NCI-H510A (cell line): ENCODE measurements at places on chromosomes 16 and 17.

DNA sequence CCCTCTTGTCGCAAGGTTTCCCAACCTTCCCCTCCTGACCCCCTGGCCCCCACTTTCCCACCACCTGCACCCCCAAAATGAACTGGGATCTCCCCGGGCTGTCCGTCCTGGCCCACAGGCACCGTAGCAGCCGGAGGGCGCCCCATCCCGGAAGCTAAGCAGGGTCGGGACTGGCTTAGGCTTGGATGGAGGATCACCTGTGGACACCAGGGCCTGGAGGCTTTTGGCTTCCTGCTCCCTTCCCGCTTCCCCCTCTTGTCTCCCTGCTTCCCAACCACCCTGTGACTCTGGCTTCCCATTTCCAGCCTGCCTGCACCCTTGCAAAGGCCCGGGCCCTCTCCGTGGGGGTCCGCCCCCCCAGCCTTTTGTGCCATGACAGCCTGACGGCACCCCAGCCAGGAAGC, 2291.3 kb downstream of the TP53TG3F start:
- DNase-seq: no peak

DNA sequence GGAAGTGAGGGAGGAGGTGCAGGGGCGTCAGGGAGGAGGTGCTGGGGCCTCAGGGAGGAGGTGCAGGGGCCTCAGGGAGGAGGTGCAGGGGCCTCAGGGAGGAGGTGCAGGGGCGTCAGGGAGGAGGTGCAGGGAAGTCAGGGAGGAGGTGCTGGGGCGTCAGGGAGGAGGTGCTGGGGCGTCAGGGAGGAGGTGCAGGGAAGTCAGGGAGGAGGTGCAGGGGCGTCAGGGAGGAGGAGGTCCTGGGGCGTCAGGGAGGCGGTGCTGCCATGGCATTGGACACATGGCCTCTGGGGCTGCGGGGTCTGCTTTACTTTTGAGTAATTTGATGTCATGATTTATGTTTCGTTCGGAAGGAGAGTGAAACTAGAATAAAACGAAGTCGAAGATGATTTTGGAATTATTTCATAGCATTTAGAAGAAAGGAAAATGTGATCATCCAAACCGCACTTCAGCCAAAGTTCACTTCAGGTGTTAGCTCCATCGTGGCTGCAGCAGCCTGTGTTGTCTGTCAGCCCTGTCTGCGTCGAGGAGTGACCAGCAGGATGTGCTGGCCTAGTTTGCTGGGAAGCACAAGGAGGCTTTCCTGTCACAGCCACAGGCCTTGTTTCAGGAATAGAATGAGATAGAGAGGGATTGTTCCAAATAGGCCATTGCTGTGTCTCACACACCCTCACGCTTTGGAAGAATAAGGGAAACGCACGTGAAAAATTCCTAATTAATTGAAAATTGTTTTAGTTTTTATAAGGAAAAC, 42.8 kb downstream of the RAB11FIP3 start:
- no peak for DNase-seq

- DNase-seq: no peak
Measured at GRCh38 chr17:61401389-61402072, 1.9 kb downstream of the TBX2 start.

DNA sequence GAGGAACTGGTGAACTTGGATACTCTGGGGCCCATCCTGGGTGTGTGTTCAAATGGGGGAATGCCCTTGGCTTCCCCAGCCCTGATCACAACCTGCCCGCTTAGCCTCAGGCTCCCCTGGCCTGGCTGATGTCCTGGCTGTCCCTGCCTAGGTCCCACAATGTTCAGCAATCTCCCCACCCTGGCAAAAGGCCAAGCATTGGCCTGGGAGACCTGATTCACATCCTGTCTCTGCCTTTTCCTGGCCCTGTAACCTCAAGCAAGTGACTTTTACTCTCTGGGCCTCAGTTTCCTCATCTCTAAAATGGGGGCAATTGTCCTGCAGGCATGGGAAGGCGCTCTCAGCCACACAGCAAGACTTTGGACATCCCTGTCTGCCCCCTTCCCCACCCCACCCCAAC, 14.4 kb downstream of the CPNE2 start:
- DNase-seq: no peak

GRCh38 chr16:1475552-1476114, 805 bp upstream of the CLCN7 start:
- no peak for DNase-seq

GRCh38 chr16:1265826-1266225, 10.0 kb downstream of the TPSD1 start:
- DNase-seq: no peak

- DNase-seq: no peak
Measured at GRCh38 chr16:13436641-13437412, 483.1 kb upstream of the ERCC4 start.

GRCh38 chr16:65154321-65154720, 32.5 kb upstream of the CDH11 start:
- no peak for DNase-seq

DNA sequence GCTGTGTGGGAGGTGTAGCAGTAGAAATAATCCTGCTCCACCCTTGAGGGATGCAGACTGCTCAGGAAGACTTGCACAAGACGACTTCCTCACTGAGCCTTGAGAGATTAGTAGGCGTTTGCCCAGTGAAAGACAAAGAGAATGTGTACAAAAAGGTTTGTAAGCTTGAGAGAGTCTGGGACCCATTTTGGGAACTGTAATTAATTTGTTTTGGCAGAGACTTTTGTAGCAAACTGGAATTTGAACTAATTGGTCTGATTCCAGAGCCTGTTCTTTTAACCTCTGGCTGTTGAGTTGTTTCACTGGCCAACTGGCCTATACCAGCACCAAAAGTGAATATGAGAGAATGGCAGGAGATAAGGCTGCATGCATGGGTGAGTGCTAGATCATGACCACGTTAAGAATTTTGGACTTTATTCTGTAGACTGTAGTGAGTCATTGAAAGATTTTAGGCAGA, 75.5 kb downstream of the AATF start:
- no peak for DNase-seq

DNA sequence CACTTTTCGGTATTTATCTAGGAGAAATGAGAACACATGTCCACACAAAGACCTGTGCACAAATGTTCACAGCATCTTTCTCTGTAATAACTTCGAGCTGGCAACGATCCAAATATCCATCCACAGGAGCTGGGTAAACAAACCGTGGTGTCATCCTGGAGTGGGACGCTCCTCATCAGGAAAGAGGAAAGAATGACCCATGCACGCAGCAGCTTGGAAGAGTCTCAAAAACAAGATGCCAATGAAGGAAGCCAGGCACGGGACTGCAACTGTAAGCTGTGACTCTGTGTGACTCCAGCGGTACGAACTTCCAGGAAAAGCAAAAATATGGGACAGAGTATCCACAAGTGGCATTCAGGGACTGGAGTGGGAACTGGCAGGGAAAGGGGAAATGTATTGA, 36.7 kb upstream of the CIBAR2 start:
- no peak for DNase-seq

DNA sequence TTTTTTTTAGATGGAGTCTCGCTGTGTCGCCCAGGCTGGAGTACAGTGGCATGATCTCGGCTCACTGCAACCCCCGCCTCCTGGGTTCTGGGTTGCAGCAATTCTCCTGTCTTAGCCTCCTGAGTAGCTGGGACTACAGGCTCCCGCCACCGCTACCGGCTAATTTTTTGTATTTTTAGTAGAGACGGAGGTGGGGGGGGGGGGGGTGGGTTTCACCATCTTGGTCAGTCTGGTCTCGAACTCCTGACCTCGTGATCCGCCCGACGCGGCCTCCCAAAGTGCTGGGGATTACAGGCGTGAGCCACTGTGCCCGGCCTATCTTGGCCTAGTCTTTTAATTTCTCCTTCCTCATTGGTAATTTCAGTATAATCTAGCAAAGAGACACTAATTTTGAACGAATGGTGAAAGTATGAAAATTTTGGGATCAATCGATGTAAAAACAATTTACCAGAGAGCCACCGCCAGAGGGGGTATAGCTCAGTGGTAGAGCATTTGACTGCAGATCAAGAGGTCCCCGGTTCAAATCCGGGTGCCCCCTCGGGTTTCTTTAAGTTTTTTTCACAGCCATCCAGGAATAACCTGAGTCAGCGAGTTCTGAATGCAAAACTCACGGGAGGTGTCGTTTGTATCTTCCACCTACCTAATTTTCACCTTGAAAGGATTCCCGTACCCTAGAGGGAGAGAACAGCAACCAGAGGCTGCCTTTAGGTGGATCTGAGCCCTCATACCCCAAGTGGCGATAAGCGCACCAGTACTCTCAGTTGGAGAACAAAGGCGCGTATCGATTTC, 2.5 kb upstream of the LASP1 start:
- DNase-seq: no peak

DNA sequence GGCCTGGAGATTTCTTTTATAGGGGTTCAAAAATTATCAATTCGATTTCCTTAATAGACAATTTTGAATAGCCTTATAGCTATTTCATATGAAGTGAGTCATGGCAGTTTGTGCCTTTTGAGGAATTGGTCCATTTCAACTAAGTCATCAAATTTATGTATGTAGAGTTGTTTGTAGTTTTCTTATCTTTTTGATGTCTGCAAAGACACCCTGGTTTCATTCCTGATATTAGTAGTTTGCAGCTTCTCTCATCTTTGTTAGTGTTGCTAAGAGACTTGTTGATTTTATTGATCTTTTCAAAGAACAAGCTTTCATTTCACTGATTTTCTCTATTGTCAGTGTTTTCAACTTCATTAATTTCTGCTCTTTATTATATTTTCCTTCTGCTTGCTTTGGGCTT, 44.2 kb downstream of the N4BP1 start:
- no peak for DNase-seq

GRCh38 chr17:67449065-67449464, 72.0 kb downstream of the PITPNC1 start:
- DNase-seq: no peak

DNA sequence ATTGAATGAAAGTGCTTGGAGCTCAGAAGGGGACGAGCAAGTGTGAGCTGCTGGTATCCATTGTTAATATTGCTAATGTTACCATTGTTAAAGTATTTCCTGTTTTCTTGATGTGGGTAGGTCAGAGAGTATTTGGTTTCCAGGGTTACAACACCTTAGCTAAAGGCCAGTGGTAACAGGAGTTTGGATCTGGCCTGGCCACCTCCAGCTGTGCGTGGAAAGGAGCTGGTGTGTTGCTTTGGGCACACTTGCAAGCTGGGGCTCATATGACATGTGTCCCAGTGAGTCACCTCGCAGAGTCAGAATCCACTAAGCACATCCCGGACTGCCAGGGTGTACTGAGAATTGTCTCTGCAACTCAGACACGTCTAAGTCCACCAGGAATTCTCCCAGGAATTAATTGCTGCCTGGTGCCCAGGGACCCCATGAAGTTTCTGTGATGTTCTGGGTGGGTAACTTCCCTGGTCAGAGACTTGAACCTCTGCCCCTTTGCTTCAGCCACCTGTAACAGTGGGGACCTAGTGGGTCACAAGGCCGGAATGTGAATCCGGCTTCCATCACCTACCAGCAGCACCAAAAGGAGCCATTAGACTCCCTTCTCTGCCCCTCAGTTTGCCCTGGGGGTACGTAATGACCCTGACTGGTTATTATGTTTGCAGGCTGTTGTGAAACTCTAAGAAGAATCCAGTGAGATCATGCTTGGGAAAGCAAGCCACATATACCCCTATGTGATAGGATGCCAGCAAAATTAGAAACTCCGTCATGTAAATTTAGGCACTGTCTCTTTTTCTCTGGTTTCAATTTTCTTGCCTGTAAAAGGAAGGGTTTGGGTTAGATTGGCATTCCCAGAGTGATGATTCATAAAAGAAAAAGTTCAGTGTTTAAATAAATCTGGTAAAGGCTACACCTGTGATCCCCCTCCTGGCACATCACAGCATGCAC, 12.8 kb downstream of the SLC6A2 start:
- no peak for DNase-seq

DNA sequence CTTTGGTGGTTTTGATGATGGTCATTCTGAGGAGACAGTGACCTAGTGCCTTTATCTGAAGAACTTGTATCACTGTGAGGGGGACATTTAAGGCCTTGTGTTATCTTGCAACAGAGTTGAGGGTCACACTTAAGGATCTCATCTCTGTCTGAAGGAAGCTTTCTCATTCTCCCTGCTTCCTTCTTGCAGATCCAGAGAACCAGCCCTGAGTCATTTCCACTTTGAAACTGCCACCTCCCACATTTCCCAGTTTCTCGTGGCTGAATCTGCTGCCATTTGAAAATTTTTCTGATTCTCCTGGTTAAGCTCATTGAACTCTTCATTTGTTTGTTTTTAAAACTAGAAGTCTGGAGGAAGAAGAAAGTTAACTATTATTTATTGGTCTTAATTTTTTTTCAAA, 190.2 kb upstream of the CDH11 start:
- no peak for DNase-seq

DNA sequence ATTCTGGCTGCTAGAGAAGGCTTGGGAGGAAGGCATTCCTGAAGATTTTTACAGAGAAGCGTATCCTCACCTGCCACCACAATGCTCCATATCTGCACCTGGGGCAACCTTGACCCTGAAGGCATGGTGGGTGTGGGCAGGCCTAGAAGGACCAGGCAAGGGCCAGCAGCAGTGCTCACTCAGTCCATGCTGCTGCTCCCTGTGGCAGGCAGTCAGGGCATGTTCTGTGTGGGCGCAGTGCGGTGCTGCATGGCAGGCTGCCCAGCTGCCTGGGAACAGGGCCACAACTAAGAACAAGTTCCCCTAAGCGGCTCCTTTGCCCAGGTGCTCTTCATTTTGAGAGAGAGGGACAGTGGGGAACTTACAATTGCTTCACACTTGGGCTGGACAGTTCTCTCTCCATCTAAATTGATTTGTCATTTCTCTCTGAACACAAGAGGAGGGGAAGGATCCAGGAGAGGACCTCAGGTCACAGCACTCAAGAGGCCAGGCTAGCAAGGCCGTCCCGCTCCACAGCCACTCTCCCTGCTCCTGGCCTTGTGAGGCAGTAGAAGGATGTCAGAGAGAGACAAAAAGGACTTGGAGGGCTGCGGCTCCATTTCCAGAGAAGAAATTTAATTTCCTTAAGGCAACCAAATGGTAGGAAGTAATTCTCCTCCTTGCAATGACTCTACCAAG, 158.8 kb downstream of the AATF start:
- no peak for DNase-seq

DNA sequence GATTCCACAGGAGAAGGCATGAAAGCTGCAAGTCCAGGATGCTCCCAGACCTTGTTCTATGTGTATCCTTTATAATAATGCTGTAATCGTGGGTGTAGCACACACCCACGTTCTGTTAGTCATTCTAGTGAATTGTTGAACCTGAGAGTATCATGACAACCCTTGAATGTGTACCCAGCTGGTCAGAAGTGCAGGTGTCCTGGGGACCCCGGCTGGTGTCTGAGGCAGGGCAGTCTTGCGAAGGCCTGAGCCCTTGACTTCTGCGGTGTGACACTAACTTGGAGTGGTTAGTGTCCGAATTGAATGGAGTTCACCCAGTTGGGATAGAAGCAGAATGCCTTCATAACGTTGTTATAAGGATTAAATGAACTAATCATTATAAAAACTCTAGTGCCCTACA, 218.0 kb upstream of the TNRC6C start:
- no peak for DNase-seq

DNA sequence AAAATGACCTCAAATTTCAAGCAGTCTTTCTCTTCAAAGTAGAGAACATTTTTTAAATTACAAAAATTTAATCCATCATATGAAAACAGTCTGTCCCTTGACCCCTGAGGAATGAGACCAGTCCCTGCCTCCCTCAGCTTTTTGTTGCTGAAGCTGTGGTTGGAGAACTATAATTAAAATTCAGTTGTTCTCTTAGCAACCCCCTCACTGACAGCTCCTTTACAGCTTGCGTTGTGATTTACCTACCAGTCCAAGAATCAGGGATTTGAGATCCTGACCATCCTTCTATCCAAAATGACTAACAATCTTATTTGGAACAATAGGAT, 29.8 kb downstream of the LYRM1 start:
- DNase-seq: no peak

GRCh38 chr17:49414271-49414621, 436 bp downstream of the PHB1 start:
- DNase-seq: no peak
